ENCODE measurements at places on chromosomes 5 and 9.

- DNase-seq: no peak
Measured at GRCh38 chr5:30436691-30437090, 756.8 kb upstream of the CDH6 start.

- DNase-seq: no peak
Measured at GRCh38 chr9:69760278-69760610, 433 bp upstream of the PTAR1 start.

DNA sequence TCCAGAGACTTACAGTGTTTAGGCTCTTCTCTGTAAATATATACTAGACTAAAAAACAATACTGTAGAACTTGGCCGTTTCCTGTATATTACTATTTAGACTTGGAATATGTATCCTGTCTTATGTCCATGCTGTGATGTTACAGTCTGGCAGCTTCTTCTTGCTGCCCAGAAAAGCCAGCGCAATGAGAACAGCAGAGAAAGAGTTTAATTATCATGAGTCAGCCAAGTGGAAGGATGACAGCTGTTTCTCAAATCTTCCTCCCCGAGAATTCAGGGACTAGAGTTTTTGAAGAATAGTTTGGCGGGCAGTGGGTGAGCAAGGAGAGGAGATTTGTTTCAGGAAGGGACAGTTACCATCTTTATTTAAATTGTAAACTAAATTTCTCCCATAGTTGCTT lies 37.5 kb downstream of the NAA35 start:
- no peak for DNase-seq

DNA sequence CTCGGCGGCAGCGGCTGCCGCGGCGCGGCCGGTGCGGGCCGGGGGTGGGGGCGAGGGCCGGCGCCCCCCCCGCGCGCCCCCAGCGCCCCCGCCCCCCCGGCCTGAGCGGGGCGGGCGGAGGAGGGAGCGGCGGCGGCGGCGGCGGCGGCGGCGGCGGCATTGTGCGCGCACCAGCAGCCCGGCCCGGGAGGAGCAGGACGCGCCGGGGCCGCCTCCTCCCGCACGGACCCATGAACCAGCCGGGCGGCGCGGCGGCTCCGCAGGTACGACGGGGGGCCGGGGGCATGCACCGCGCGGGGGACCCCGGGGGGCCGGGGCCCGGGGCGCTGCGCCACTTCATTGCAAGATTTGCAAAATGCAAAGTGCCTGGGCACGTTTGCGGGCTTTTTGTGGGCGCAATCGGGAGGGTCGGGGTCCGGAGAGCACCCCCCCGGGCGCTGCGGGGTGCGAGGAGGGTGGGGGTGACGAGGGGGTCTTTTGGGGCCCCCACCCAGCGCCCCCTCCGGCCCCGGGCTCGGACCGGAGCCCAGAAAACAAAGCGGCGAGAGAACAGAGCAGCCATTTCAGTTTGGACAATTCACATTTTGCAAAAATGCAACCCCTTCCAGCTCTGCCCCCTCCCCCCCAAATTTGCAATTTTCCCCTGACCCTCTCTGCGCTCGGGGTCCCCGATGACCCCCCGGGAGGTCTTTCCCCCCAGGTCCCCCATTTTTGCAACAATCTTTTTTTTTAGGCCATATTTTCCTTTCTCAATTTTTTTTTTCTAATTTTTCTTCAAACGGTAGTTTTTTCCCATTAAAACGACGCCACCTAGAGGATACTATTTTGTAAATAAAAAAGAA lies at the start of gene ZNF618:
ZNF618 (plus strand) TSS at position 159 of the 842 bp plus-strand sequence; CDS start at position 231, 72 bp downstream.
- no peak for DNase-seq

GRCh38 chr9:98472216-98472615 lies 216.8 kb upstream of the TBC1D2 start:
- no peak for DNase-seq

DNA sequence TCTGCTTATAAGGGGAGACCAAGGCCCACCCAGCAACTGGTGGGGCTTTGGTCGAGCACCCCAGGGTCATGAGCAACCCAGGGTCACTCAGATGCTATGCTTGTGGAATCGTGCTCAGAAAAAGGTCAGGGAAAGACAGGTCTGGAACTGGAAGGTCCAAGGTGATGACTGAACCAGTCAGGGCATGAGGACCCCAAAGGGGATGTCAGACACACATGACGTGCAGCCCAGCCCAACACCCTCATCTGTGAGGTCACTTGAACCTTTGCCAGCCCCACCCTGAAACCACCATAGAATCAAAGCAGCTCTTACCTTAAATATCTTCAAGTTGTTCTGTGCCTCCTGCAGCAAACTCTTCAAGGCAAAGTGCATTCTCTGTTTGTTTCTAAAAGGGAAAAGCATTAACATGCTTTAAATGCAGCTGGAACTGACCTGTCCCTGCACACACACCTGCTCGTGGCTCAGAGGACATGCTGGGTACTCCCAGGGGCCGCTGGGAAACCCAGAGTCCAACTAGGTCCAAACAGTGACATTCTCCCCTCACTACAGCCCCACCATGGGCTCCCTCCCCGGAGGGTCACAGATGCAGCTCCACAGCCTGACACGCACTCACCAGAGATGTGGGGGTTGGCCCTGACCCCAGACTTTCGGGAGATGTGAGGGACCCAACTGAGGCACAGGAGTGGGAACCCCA lies 29.4 kb downstream of the IPPK start:
- DNase-seq: no peak

GRCh38 chr5:63401436-63402046 lies 560.7 kb downstream of the HTR1A start:
- no peak for DNase-seq

GRCh38 chr5:172779691-172780341 lies 8.8 kb upstream of the DUSP1 start:
- no peak for DNase-seq

- no peak for DNase-seq
Measured at GRCh38 chr5:56025151-56025885, 30.6 kb upstream of the IL6ST start.

DNA sequence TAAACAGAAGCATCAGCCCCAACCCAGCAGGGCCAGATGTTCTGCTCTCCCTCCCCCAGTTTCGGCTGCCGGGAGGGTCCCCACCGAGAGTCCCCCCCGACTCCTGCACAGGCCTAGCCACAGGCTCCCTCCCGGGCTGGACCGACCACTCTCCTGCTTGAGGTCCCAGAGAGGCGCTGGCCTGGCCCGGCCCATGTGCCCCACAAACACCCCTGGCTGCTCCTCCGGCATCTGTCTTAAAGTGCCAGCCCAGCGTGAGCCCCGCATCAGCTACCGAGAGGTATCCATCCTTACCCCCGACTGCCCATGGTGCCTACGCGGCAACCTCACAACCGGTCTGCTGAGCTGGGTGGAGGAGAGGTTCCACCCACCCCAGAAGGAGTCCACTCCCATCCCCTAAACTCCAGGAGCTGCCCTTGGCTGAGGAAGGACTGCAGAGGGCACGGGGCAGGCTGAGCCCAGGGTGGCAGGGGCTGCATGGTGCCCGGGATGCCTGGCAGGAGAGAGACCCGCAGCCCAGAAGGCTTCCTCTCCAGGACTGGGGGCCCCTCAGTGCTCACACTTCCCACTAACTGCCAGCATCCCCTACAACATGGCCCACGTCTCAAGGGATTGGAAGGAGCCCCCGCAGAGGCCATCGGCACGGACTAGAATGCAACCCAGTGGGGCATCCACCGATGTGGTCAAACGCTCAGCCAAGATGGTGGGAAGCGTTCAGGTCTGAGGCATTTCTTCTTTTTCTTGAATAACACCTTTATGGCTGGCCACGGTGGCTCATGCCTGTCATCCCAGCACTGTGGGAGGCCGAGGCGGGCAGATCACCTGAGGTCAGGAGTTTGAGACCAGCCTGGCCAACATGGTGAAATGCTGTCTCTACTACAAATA lies 15.6 kb upstream of the EGFL7 start:
- no peak for DNase-seq

- DNase-seq: no peak
Measured at GRCh38 chr5:131613423-131613822, 21.6 kb downstream of the RAPGEF6 start.

- no peak for DNase-seq
Measured at GRCh38 chr5:140637371-140638100, 1.7 kb upstream of the TMCO6 start.

DNA sequence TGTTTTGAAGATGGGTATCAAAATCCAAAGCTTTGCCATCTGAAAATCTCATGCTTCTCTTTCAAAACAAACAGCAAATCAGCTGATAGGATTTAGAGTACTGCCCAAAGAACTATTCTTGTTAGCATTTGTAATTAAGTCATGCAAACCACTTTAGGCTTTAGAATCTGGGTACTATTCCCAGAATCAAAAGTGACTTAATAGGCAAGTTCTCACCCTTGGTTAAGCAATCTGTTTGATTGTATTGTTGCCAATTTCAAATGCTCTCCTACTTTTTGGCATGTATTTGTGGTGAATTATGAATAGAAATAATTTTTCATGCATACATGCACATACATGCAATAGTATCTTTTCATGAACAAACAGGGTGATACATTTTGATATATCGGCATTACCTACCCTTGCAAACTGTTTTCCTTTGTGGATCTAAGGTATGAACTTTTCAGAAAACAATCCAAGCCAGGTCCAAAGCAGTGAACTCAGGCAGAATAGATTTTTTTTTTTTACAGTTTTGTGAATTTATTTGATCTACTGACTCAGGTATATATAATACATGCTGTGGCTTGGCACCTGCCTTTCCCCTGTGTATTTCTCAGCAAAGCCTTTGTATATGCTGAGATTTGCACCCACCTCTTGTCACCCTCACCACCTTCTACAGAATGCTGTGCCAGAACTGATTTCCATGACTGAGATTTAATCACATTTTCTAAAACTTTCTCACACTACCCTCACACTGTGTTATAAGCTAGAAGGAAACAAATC lies 9.0 kb downstream of the IL33 start:
- no peak for DNase-seq

DNA sequence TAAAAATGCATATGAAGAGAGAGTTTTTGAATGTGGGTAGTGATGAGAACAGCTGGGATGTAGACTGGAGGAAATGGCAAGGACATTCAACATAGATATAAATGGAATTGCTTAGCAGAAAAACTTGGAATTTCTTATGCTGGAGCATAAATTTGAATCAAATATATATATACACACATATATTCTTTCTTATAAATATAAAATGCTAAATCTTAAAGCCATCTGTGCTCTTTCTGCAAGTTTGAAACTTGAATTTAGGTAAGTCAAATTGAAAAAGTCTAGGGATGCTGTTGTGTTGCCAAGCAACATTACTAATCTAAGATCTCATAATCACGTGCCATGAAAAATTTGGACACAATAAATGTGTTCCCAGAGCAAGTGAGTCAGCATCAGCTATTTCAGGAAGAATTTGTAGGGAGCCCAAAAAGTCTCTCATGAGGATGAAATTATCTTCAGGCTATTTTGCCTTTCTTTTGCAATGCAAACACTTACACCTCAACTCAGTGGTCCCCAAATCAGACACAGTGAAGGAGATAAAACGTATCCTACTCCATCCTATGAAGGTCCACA lies 58.4 kb upstream of the ALDH1A1 start:
- DNase-seq: no peak

GRCh38 chr5:10469253-10470050 lies 27.8 kb downstream of the ROPN1L start:
- DNase-seq: no peak

GRCh38 chr5:77087484-77088261 lies 588 bp upstream of the ZBED3 start:
- DNase-seq: no peak

DNA sequence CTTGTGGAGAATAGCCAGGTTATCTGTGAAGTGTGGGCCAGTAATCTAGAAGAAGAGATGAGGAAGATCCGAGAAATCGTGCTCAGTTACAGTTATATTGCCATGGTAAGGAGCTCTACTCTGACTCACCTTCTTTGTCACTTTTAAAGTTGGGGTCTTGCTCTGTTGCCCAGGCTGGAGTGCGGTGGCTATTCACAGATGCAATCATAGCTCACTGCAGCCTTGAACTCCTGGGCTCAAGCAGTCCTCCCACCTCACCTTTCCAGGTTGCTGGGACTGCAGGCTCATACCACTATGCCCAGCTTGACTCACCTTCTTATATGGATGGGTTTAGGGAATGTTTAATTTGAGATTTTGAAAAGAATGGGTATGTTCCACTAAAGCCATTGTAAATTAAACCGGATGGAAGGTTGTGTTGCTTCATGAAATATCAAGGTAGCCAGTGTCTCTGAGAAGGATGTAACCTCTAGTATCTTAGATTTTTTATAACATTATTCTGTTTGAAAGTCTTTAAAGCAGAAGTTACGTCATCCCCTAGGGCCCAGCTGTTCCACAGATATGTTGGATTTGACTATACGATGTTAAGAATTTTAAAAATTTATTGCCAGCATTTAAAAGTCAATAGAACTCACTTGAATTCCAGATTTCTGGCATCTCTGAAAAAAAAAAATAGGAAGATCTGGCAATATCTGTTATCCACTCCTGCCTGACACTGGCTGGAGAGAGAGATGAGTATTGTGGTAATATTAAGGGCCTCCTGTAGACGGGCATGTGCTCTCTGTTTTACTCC lies 5.1 kb downstream of the CNOT8 start:
- no peak for DNase-seq

GRCh38 chr5:148168246-148168645 lies at the start of gene SPINK14:
TSS of gene SPINK14 (plus strand) at chr5:148168546. CDS start at chr5:148169733, 1,187 bp downstream.
- no peak for DNase-seq

DNA sequence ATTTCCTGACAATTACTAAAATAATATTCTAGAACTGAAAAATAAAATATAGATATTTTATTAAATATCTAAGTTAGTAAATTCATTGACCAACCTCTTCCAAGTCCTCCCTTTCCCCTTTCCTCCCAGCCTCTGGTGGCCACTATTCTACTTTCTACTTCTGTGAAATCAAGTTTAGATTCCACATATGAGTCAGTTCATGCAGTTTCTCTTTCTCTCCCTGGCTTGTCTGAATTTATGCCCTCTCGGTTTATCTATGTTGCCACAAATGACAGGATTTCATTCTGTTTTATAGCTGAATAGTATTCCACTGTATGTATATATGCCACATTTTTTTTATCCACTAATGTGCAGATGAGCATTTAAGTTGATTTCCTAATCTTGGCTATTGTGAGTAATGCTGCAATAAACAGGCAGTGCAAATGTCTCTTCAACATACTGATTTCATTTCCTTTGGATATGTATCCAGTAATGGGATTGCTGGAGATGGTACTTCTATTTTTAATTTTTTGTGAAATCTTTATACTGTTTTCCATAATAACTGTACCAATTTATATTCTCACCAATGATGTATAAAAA lies 52.3 kb downstream of the WDR36 start:
- DNase-seq: no peak

- DNase-seq: no peak
Measured at GRCh38 chr5:58156361-58156760, 303.5 kb downstream of the PLK2 start.

DNA sequence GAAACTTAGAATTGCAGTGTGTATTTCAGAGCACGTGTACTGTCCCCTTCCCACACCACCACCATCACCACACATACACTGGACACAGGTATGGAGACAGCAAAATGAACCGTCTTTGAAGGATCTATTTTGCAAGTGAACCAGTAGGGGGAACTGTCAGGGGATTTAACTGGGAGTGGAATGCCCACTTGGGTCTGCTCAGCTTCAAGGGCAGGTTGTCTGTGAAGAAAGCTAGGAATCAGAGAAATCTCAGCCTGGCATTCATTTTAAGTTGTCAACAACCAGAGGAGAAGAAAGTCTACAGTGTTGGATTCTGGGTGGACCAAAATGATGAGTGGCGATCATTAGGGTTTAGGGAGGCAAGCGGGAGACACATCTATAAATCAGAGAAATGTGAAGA lies 147.0 kb downstream of the DCP2 start:
- DNase-seq: no peak
